ENCODE measurements at places on chromosomes 7 and 10.
A peak's percentile ranks its signal among the peaks of the same experiment; 100 is the strongest.

DNA sequence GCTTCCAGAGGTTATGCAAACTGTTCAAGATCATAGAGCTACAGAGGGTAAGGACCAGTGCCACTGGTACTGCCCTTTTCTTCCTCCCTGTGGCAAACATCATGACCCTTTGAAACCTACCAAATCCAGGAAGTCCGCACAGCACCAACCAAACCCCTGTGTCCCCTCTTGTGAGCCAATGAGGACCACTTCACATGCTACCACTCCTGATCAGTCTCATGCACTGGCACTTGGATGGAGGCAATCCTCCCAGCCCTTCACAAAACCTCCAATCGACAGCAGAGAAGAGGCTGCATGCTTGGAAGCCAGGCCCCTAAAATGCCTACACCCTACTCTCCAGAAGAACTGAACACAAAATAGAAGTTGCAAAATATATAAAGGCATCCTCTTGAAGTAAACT, 248.0 kb downstream of the TNS3 start:
- H3K4me3 ChIP-seq: no peak overlapping the region
- H3K27ac ChIP-seq: no peak overlapping the region
- H3K36me3 ChIP-seq: no peaks in the 10 kb centered on the region
- H3K27me3 ChIP-seq: no peaks in the 10 kb centered on the region

DNA sequence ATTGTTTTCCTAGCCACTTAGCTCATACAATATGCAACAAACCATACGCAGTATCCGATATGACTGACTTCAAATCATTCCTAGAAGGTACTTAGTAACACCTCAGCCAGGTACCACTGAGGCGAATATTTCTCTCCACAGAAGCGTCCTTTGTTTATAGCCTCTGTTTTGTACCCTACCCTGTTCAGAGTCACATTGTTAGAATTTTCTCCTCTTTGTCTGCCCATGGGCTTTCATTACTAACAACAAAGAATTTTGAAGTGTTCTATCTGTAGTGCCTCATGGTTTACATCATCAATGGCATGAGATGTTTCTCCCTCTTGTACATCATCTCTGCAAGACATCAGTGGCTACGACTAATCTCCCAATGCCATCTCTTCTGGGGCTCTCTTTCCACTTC, 212.4 kb upstream of the GLI3 start:
- DNase-seq: no peak
- H3K27ac ChIP-seq: no peak overlapping the region

- H3K4me1 ChIP-seq: no peaks in the 10 kb centered on the region
- H3K27ac ChIP-seq: no peak overlapping the region
- H3K4me3 ChIP-seq: no peak overlapping the region
- no peaks in the 10 kb centered on the region for H3K27me3 ChIP-seq
- no peak for DNase-seq
Observed at GRCh38 chr10:124248056-124249045, 155.0 kb upstream of the CHST15 start.

DNA sequence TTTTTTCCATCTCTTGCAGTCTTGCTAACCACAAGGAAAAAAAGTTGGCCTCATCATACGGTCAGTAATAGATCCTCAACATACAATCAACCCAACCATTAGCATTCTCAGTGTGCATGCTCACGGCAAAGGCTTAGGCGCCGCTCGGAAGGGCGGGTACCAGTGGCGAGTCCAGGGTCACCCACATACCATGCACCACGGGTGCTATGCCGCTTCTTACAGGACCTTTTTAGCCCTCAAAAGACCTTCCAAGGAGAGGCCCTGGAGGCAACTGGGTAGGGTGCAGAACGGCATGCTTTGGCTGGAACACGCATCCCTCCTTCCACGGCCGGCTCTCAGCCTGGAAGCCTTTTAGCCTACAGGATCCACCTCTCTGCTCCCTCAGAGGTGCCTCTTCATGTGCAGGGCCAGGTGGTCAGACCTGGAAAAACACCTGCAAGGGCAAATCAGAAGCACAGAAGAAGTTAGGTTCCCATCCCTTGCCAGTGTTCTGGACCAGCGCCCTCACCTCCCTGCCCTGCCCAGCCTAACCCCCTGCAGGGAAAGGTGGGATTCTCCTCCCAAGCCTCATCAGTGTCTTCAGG, 5.8 kb downstream of the KLF6 start:
- peak overlapping the region; percentile 100 for H3K27ac ChIP-seq
- no peak for DNase-seq
- no peaks in the 10 kb centered on the region for H3K27me3 ChIP-seq
- H3K36me3 ChIP-seq: no peaks in the 10 kb centered on the region
- H3K4me1 ChIP-seq: peaks cover 21% of the 10 kb centered on the region

GRCh38 chr10:52194191-52194590, 119.9 kb upstream of the DKK1 start:
- no peak overlapping the region for H3K27ac ChIP-seq
- H3K4me1 ChIP-seq: no peaks in the 10 kb centered on the region
- no peaks in the 10 kb centered on the region for H3K27me3 ChIP-seq

GRCh38 chr7:38978491-38978890, 782 bp downstream of the POU6F2 start:
- H3K27ac ChIP-seq: no peak overlapping the region
- DNase-seq: no peak
- H3K36me3 ChIP-seq: no peaks in the 10 kb centered on the region
- no peak overlapping the region for H3K4me3 ChIP-seq

GRCh38 chr10:80171248-80171660, 34.1 kb downstream of the ANXA11 start:
- no peak overlapping the region for H3K4me3 ChIP-seq
- H3K27me3 ChIP-seq: no peaks in the 10 kb centered on the region
- peak overlapping the region; percentile 58 for H3K27ac ChIP-seq
- no peak for DNase-seq
- H3K36me3 ChIP-seq: no peaks in the 10 kb centered on the region

DNA sequence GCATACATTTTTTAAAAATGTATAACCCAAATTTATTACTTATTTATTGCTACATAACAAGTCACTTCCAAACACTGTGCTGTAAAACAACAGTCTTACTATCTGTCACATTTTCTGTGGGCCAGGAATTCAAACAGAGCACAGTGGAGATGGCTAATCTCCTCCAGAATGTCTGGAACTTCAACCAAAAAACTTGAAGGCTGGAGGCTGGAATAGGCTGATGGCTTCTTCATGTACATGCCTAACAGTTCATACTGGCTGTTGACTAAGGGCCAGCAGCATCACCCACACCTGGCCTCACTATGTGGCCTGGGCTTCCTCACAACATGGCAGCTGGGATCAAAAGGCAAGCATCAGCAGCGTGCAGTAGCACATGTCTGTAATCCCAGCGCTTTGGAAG, 92.4 kb upstream of the KMT2E start:
- H3K4me3 ChIP-seq: no peak overlapping the region
- DNase-seq: no peak
- no peaks in the 10 kb centered on the region for H3K36me3 ChIP-seq
- H3K27me3 ChIP-seq: no peaks in the 10 kb centered on the region
- H3K4me1 ChIP-seq: no peaks in the 10 kb centered on the region

GRCh38 chr7:81327468-81328266, 408.8 kb upstream of the SEMA3C start:
- no peak overlapping the region for H3K4me3 ChIP-seq
- H3K27ac ChIP-seq: no peak overlapping the region
- no peaks in the 10 kb centered on the region for H3K4me1 ChIP-seq
- H3K27me3 ChIP-seq: no peaks in the 10 kb centered on the region

DNA sequence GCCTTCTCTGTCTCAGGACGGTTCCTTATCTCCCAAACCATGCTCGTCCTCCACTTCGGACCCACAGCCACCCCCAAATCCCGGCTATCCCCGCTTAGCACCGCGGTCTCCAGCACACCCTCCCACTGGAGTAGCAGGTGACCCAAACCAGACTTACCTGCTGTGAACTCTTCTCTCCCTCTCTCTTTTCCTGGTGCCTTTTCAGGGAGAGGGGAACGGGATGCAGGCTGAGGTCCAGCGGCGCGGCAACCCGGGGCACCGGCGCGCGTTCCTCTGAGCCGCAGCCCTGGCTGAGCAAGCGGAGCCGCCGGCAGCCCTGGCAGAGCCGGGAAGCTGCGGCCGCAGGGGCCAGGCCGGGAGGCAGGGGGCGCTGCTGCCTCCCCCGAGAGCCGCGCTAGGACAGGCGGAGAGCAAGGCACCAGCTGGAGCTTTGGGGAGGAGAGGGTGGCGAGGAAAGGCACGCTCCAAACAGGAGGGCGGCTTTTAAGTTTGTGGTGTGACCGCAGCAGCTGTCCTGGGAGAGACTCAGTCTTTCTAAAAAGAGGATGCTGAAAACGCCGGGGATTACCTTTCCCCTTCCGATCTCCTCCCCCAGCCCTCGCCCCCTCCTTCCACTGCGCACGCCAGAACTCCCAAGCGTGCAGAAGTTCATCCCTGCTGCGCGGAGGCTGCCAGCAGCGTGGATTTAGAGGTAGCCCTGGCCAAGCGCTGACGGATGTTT, at the start of gene SEMA3D:
TSS of gene SEMA3D (minus strand) at position 536 of the 721 bp plus-strand sequence. CDS start 65,165 bp downstream, outside the sequence.
- H3K36me3 ChIP-seq: no peaks in the 10 kb centered on the region
- no peaks in the 10 kb centered on the region for H3K27me3 ChIP-seq
- H3K27ac ChIP-seq: peak within 1 kb of the TSS; percentile 65
- DNase-seq: peak; percentile 51
- no peaks in the 10 kb centered on the region for H3K4me1 ChIP-seq
- H3K4me3 ChIP-seq: peak within 1 kb of the TSS; percentile 56

- H3K27me3 ChIP-seq: no peaks in the 10 kb centered on the region
- no peaks in the 10 kb centered on the region for H3K36me3 ChIP-seq
- DNase-seq: no peak
- no peaks in the 10 kb centered on the region for H3K4me1 ChIP-seq
Observed at GRCh38 chr7:96579119-96579518, 130.5 kb downstream of the SEM1 start.

DNA sequence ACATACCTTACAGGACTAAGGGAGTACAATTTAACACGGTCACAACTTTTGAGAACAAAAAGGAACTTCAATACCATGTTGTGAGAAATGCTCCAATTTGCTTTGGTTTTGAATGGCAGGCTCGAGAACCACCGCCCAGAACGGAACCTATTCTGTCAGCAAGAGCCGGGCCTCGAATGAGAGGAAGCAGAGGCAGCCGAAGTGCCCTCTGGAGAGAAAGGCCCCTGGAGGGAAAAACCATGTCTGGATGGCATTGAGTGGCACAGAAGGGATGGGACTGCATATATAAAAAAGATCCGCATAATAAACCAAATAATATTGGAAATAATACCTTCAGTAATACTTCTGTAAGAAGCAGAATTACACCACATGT, 85.6 kb downstream of the CHST15 start:
- H3K36me3 ChIP-seq: no peaks in the 10 kb centered on the region
- H3K27ac ChIP-seq: no peak overlapping the region
- H3K4me1 ChIP-seq: no peaks in the 10 kb centered on the region
- H3K27me3 ChIP-seq: no peaks in the 10 kb centered on the region
- no peak for DNase-seq

GRCh38 chr7:119090851-119091250, 866.3 kb downstream of the ANKRD7 start:
- H3K36me3 ChIP-seq: no peaks in the 10 kb centered on the region
- H3K27ac ChIP-seq: no peak overlapping the region
- no peak for DNase-seq
- no peaks in the 10 kb centered on the region for H3K4me1 ChIP-seq
- H3K27me3 ChIP-seq: no peaks in the 10 kb centered on the region
- H3K4me3 ChIP-seq: no peak overlapping the region

DNA sequence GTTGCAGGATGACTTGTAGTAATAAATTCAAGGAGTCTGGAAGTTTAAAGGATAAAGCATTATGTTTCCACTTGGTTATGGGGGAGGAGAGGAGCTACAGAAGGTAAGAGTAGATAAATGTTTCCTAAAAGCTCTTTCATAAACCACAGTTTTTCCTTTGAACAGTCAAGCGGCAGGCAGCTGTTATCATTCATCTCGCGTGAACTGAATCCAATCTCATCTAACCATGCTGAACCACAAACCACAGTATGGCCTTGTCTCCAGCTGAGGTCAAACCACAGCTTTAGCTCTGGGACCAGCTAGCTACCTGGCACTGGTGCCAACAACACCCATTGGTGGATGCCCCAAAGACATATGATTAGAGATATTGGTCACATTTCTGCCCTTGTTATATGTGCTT, 63.3 kb downstream of the NOC3L start:
- no peak overlapping the region for H3K4me3 ChIP-seq
- no peaks in the 10 kb centered on the region for H3K4me1 ChIP-seq
- no peaks in the 10 kb centered on the region for H3K36me3 ChIP-seq
- no peaks in the 10 kb centered on the region for H3K27me3 ChIP-seq

DNA sequence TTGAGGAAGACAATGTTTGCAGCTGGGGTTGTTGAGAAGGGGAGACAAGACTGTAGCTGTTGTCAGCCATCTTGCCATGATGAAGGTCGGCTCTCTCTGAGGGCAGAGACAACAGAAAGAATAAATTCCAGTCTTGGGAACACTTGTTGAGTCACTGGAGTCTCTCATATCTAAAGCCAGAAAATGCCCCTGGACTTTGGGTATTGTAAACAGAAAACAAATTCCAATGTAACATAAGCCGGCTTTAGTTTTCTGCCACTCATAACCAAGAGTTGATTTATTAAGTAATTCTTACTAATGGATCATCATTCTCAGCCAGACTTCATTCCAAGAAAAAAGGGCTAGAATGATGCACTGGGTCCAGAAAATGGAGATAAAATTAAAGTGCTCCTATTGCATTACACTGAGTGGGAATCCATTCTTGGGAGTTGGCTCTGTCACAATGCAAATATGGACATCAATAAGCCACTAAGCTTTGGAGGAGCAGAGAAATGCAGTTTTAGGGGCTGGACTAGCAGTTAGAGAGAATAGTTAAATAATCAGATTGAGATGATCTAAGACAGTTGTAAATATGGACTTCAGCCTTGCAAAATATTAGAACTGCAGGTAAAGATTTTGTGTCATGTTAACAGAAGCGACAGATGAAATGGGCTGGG, 78.9 kb downstream of the ADAM12 start:
- H3K4me1 ChIP-seq: no peaks in the 10 kb centered on the region
- DNase-seq: no peak
- H3K27ac ChIP-seq: no peak overlapping the region
- no peaks in the 10 kb centered on the region for H3K36me3 ChIP-seq
- no peak overlapping the region for H3K4me3 ChIP-seq

DNA sequence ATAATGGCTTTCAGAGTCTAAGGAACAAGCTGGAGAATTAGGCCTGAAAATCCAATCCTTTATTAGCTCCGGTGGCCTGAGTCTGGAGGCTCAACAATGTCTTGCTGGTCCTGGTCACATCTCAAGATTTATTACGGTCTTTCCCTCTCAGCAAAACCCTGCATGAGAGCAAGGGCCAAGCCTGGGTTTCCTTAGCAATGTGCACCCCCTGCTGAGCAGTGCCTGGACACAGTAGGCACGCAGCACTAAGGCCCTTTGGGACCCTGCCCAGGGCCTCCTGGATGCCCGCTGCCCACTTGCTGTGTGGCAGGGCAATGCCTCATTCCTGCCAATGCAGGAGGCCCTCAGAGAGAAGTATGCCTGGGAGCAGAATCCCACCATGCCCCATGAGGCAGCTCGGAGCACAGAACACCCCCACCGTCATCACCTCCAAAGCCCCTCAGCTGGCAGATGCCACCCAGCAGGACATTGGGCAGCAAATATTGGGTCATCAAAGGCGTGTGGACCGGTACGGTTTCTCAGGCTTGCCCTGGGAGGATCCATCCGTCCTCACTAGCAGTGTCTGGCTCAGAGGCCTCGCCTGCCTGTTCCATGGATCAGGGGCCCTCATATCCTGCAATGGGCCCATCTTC, 156.4 kb downstream of the OAT start:
- H3K36me3 ChIP-seq: no peaks in the 10 kb centered on the region
- H3K27me3 ChIP-seq: no peaks in the 10 kb centered on the region
- no peak for DNase-seq
